ENCODE measurements at places on chromosomes 7 and 10.

DNA sequence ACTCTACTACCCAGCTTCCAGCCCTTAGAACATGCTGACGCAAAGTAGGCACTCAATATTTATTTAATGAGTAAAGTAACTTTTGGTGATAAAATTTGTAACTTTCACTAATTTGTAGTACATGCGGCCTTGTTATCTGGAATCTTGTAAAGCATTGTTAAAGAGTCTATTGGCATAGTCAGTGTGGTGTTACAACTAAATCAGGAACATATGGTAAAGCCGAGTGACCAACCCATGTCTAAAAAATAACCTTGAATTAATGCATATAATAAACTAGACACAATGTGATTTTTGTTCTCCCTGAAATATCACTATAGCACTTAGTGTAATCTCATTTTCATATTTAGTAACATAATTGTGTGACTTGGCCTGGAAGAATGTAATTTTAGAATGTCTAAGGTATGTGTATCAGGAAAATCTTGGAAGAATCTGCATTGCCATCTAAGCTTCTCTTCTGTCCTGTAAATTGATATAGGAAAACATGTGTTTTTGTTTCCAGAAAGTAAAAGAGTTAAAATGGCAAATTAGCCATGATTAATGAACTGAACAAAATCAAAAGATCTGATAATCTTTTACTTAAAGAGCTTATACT lies 256.7 kb upstream of the GNAI1 start:
- DNase-seq = no peak

- DNase-seq = no peak
These were observed 123.1 kb upstream of the EEPD1 start for GRCh38 chr7:36029853-36030515.

- DNase-seq = peak; percentile 11
These were observed 12.2 kb upstream of the LGI1 start for GRCh38 chr10:93745408-93746065.

GRCh38 chr10:122173337-122173736 lies 97.8 kb upstream of the BTBD16 start:
- DNase-seq = no peak

GRCh38 chr7:4668510-4668847 lies 13.6 kb upstream of the FOXK1 start:
- no peak for DNase-seq

- no peak for DNase-seq
These were observed 48.0 kb upstream of the RASGEF1A start for GRCh38 chr10:43314626-43315495.

GRCh38 chr10:74394416-74394969 lies 243.5 kb downstream of the ADK start:
- no peak for DNase-seq

GRCh38 chr7:36119005-36119706 lies 33.9 kb upstream of the EEPD1 start:
- no peak for DNase-seq

GRCh38 chr7:41745451-41745850 lies 42.6 kb upstream of the INHBA start:
- DNase-seq = no peak

- DNase-seq = no peak
These were observed 185.0 kb downstream of the PDE1C start for GRCh38 chr7:31885171-31885570.

GRCh38 chr7:33040803-33041516 lies 21.6 kb downstream of the NT5C3A start:
- peak; percentile 83 for DNase-seq

- DNase-seq = peak; percentile 44
These were observed 14.0 kb upstream of the ENTPD1 start for GRCh38 chr10:95741807-95742467.

DNA sequence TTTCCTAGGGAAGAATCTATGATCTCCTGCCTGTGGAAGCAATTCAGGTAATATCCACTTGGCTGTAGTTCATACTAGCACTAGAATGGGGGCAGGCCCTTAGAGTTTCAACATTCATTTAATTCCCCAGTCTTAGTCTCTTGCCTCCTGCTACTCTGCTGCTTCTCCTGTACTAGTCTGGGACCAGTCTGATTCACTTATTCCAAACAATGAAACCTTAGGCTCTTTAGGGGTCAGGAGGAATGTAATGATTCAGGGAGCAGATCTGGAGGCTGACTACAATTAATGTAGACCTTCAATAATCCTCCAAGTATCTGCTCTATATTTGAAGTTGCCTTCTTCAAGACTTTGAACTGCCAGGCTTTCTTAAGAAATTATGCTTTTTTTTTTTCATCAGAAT lies 101.8 kb downstream of the GNAT3 start:
- DNase-seq = no peak

DNA sequence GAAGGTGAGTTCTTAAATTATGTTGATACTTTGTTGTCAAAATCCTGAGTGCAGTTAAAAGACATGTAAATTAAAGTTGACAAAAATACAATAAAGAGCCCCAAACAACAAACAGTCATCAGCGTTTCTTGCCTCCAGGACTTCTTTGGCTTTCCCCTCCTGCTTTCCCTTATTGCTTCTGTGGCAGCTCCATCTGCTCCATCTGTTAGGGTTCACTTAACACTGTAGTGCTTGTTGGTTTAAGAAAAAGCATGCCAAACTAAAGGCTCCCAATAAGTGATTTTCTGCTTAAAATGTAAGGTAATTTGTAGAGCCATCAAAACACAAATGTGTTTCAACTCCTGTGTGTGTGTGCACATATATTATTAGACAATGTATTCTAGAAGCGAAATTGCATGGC lies 254.3 kb upstream of the GNAI1 start:
- no peak for DNase-seq

- no peak for DNase-seq
These were observed 55.7 kb upstream of the PTER start for GRCh38 chr10:16381083-16381482.

- DNase-seq = no peak
These were observed 26.6 kb downstream of the AMZ1 start for GRCh38 chr7:2714636-2715035.

Measured in erythroblast (primary cell).